T-helper 1 cell (primary cell): ENCODE measurements at places on chromosomes 3 and 15.

DNA sequence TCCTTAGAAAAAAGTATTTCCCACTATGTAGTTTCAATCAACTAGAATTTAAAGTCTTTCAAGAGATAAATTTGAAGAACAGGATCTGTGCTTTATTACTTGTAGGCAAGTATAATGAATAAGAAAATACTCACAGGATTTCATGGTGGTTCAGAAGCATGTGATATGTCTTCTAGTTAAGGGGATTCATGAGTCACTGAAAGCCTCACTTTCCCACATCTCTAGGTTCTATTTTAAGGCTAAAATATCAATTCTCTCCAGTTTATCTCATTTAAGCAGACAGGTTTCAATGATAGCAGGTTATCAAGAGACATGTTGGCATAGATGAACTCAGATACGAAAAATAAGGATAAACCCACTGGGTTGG is 437.8 kb upstream of the BCHE start:
- DNase-seq, result no peak

DNA sequence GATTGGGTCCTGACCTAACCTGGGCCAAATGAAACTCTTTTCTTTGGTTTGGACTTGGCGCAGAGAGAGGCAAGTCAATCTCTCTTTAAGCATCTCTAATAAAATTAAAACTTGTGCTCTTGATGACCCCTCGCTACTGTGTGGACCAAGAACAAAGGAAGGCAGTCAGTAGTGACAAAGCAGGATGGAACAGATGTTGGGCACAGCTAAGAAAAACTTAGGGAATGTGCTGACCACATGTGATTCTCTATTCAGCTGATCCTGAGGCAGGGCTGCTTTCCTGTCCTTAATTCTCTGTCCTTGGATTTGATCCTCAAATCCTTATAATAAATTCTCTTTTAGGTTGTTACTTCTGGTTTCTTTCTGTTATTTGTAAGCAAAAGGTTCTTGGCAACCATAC is 259.9 kb downstream of the ZIC1 start:
- no peak for DNase-seq

DNA sequence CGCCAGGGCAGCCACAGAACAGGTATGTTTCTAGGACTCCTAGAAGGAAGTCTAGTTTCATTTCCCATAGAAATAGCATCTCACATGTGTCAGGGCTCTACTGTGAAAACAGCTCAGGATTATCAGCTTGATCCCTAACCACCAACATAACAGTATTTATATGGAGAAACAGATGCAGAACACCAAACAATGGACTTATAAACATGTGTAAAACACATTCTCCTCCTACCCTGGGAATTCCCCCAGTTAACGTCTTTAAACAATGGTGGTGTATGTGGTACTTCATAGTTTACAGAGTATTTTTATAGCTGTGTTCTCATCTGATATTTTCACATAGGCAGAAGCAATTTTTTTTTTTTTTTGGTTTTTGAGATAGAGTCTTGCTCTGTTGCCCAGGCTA is 9.7 kb downstream of the TNFSF10 start:
- DNase-seq, result peak; percentile 40

DNA sequence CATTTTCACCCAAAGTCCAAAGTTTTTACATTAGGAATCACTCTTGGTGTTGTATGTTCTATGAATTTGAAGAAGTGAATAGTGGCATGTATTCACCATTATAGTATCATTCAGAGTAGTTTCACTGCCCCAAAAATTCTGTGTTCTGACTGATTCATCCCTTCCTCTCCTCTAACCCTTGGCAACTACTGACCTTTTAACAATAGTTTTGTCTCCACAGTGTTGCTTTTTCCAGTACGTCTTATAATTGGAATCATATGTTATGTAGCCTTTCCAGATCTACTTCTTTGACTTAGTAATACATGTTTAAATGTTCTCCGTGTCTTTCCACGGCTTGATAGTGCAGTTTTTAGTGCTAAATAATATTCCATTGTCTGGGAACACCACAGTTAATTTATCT is 379.0 kb upstream of the SGO1 start:
- DNase-seq, result no peak

DNA sequence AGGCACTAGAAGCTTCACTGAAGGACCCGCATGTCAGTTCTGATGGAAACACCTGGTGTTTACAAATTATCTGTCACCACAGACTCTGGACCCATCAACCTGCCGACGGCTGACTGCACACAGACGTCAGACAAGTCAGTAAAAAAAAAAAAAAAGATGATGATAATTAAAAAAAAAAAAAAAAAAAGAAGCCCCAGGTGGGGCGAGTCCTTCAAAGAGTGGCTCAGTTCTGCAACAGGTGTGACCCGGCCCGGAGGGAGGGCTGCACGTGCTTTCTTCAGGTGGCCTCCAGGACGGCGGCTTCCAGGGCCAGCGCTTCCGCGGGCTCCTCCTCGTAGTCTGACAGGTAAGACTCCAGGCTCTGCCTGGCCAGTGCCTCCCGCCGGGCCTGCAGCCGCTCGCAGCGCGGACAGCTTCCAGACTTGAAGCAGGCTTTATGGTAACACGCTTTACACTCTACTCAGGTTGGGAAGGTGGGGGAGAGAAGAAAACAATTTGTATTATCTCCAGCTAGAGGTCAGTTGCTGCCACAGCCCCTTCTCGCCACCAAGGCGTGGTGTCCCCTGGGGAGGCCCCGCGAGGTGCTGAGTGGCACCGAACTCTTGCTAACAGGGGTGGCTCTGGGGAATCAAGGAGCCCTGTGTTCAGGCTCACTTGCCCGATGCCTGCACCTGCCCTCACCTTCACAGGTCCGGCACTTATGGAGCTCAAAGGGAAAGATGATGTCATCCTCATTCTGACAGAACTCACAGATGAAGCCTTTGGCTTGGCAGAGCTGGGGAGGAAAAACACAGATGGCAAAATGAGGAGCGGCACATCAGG is 61.8 kb downstream of the RUBCN start:
- no peak for DNase-seq

DNA sequence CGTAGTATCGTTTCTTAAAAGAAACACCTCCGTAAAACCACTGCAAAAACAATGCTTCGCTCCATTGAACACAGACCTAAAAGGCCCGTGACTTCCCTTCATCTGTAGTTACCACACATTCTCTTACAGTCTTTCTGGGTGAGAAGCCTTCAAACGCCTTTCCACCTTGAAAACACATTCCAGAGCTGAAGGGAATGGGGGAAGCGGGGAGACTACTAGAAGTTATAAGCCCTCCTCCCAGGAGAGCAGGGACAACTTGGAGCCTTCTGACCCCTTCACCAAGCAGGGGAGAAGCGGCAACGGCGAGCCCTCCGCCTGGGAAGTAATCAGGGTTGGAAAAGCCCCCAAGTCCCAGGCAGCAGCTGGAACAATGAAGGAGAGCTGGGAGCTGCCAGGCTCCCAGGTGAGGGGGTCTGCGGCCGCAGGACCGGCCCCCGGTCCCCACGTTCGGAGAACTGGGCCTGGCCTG is 461 bp downstream of the SECISBP2L start:
- DNase-seq, result no peak

DNA sequence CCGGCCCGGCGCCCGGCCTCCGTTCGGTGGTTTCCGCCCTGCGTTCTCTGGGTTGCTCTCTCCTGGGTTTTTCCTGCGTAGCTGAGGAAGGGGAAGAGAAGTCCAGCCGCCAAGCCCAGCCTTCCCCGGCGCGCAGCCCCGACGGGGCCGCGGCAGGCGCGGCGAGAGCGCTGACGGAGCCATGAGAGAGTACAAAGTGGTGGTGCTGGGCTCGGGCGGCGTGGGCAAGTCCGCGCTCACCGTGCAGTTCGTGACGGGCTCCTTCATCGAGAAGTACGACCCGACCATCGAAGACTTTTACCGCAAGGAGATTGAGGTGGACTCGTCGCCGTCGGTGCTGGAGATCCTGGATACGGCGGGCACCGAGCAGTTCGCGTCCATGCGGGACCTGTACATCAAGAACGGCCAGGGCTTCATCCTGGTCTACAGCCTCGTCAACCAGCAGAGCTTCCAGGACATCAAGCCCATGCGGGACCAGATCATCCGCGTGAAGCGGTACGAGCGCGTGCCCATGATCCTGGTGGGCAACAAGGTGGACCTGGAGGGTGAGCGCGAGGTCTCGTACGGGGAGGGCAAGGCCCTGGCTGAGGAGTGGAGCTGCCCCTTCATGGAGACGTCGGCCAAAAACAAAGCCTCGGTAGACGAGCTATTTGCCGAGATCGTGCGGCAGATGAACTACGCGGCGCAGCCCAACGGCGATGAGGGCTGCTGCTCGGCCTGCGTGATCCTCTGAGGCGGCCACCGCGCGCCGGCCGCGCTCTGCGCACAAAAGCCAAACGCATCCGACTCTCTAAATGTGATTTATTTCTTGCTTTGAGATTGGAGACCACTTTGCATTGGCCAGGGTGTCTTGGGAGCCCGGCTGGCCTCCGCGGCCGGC is 727 bp downstream of the RAP2B start:
- DNase-seq, result peak; percentile 59

DNA sequence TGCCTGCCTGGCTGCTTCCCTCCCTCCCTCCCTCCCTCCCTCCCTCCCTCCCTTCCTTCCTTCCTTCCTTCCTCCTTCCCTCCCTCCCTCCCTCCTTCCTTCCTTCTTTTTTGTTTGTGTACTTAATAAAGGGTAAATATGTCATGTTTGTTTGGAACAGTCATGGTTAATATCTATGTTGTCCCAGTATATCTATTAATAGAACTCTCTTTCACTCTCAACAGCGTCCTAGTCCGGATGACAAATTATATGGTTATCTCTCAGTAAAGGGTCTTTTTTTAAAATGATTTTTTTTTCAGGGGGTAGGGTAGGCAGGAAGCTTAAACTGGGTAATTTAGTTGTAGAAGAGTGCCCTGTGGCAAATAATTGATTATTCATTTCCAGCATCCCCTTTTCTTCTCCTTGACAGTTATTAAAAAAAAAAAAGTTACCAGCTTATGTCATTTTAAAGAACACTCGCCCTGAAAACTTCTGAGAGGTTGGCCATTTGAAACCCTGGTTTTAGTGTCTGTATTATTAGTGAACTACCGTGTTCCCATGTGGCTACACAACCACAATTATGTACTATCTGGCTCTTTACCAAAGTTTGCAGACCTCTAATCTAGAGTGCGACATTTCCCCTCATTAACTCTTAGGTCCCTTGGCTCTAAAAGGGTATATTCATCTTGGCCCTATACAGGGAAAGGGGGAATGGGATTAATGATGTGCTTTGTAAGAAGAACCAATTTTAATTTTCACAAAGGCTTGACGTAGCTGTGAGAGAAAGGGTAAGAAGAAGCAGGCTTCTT is 13.7 kb downstream of the TAGLN3 start:
- no peak for DNase-seq

GRCh38 chr3:128207951-128208350 is 54.7 kb downstream of the EEFSEC start:
- no peak for DNase-seq

DNA sequence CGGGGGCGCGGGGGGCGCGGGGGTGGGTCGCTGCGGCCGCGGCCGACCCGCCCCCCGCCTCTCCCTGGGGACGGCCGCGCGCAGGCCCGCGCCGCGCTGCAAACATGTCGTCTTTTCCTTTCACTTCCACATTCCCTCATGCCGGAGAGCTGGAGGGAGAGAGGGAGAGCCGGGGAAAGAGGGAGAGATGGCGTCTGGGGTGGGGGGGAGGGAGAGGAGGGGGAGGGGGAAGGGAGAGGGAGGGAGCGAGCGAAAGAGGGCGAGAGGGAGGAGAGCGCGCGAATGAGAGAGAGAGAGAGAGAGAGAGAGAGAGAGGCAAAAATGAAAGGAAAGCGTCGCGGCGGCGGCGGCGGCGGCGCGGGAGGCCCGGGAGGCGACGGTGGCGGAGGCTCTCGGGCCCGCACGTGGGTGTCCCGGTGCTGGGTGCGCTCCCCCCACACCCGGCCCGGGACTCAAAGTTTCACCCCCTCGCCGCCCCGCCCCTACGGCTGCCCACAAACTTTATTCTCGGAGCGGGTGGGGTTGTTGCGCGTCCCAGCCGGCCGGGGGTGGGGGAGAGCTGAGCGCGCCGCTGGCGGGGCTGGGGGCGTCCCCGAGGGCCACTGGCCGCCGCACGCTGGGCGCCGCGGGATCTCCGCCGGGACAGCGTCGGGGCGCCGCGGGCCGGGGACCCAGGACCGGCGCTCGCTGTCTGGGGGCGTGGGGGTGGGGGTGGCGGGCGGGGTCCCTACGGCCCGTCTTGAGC is 731 bp downstream of the ZNF710 start:
- DNase-seq, result peak; percentile 70

DNA sequence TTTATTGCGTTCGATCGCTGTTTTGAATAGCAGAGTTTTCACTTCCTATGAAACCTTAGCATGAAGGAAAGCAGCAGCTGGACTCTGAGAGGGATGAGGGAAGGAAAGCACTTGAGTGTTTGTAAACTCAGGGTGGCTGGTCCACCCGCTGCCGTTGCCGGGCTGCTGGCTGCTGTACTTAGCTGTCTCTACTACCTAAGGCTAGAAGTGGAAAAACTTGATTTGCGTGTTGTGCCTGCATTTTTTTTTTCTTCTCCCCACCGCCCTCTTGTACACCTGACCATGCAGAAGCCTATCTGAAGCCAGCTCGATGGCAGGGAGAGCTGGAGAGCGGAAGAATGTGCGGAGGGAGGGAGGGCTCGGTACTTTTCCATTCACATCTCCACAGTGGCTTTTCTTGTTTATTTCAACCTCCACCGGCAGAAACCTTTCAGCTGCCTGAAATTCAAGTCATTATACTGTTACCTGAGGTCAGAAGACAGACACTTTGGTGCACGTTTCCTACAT is 4.8 kb upstream of the BCL6 start:
- DNase-seq, result no peak

GRCh38 chr3:108134555-108134880 is 43.7 kb upstream of the CD47 start:
- DNase-seq, result no peak

DNA sequence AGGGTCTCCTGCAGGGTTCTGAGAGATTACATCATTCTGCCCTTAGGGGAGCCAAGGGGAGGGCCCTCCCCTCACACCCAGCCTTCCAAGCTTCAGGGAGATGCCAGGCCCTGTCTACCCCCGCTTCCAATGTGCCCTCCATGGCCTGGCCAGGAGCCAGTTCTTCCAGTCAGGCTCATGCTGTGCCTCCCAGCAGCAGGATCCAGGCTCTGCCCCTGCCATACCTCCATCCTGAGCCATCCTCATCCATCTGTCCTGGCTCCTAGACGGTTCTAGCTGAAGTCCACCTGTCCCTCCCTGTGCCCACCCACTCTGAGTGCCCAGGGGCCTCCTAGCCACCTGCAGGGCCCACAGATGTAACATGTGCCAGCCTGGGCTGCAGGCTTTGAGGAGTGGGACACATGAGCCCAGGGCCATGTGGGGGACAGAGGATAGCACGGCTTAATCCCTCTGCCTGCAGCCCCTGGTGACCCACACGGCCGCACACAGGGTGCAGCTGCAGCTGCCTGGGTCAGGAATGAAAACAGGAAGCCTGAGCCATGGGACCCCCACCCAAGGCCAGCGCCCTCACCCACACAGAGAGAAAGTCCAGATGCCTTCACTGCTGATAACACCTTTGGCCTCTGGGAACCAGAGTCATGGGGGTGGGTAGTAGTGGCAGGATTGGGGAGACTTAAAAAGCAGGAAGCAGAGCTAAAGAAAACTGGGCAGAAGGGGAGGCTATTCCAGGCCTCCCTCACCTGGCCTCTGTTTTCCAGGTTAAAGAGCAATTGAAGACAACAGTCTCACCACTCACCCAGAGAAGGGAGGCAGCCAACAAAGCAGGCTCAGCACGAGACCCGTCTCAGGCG is 11.8 kb downstream of the PLCD1 start:
- DNase-seq, result no peak

- DNase-seq, result peak; percentile 7
Measured at GRCh38 chr3:146250449-146251382, at the start of gene PLSCR4. Gene PLSCR4, minus strand, starts transcription at chr3:146251105. Its CDS starts 29,034 bp downstream, at chr3:146222071.

GRCh38 chr15:100669260-100669659 is 66.9 kb downstream of the ASB7 start:
- no peak for DNase-seq
